Umbilical cord (tissue), 2 donors: ENCODE measurements at places on chromosomes 1 and 21. TPM values are rescaled to one million over a fixed set of nuclear protein-coding genes. Genes with fewer than 3 reads are reported as not detected.

RPTN gene
- 1.7 TPM for total RNA-seq

ACOT7 gene
- total RNA-seq: 7.5 TPM

TLCD4 gene
- 35.6 TPM for total RNA-seq

ANGPTL3 gene
- 16.1 TPM for total RNA-seq

VASH2 gene
- 4.1 TPM for total RNA-seq

NBPF4 gene
- 0.96 TPM for total RNA-seq

SHISAL2A gene
- 2.2 TPM for total RNA-seq

BMP8A gene
- not detected for total RNA-seq

TCHH gene
- total RNA-seq: 0.96 TPM

TP73 gene
- total RNA-seq: not detected

RCOR3 gene
- total RNA-seq: 45.3 TPM

LENEP gene
- total RNA-seq: not detected

IGSF9 gene
- total RNA-seq: 3.4 TPM

HRNR gene
- 2.2 TPM for total RNA-seq

TFF2 gene
- total RNA-seq: not detected

CAMSAP2 gene
- total RNA-seq: 36.1 TPM

GPR137B gene
- total RNA-seq: 24.1 TPM

HCN3 gene
- total RNA-seq: 5.1 TPM

OPTC gene
- not detected for total RNA-seq

LAMTOR2 gene
- total RNA-seq: 17.6 TPM

ADIPOR1 gene
- total RNA-seq: 90.8 TPM

JUN gene
- total RNA-seq: 515 TPM

CFHR4 gene
- not detected for total RNA-seq

SNX7 gene
- total RNA-seq: 32.7 TPM

ARHGAP29 gene
- 41.7 TPM for total RNA-seq

CTH gene
- 3.4 TPM for total RNA-seq

AQP10 gene
- not detected for total RNA-seq

AMY2A gene
- total RNA-seq: 26.2 TPM

CBR3 gene
- not detected for total RNA-seq

RGL1 gene
- 30.8 TPM for total RNA-seq

GNL2 gene
- 48.9 TPM for total RNA-seq

FCER1G gene
- total RNA-seq: 52.5 TPM

NEGR1 gene
- 49.1 TPM for total RNA-seq

PADI1 gene
- 0.96 TPM for total RNA-seq

CLCA4 gene
- 2.9 TPM for total RNA-seq

KRTAP12-3 gene
- total RNA-seq: not detected

OR2L8 gene
- not detected for total RNA-seq

TCP10L gene
- not detected for total RNA-seq

GDAP2 gene
- 28.4 TPM for total RNA-seq

ITLN1 gene
- total RNA-seq: 2.2 TPM

RORC gene
- total RNA-seq: 7.0 TPM

MUL1 gene
- total RNA-seq: 13.5 TPM

DCST2 gene
- total RNA-seq: not detected

MYBPH gene
- not detected for total RNA-seq

KIF26B gene
- total RNA-seq: 43.1 TPM

RNU1-2 gene
- total RNA-seq: under 0.01 TPM

SPRR5 gene
- total RNA-seq: not detected

RBM11 gene
- total RNA-seq: not detected

FABP3 gene
- total RNA-seq: 15.9 TPM

CD244 gene
- total RNA-seq: 1.9 TPM

RYR2 gene
- total RNA-seq: 24.8 TPM

SPRR2F gene
- total RNA-seq: not detected

CCDC185 gene
- not detected for total RNA-seq

CACNA1E gene
- 2.2 TPM for total RNA-seq
